ENCODE measurements at places on chromosomes 16 and 17. TPM values are rescaled to one million over a fixed set of nuclear protein-coding genes. Genes with fewer than 3 reads are reported as not detected.

CCDC40 gene
- 2.3 TPM for polyA plus RNA-seq

RDM1 gene
- polyA plus RNA-seq, result not detected

CPPED1 gene
- polyA plus RNA-seq, result 39.1 TPM

HOXB7 gene
- 18.9 TPM for polyA plus RNA-seq

NEUROD2 gene
- polyA plus RNA-seq, result not detected

VTN gene
- polyA plus RNA-seq, result 0.34 TPM

C16orf86 gene
- polyA plus RNA-seq, result 3.4 TPM

RNF167 gene
- polyA plus RNA-seq, result 36.6 TPM

Measured in GM23248 (cell line).